ENCODE measurements at places on chromosomes 2 and 18. TPM values are rescaled to one million over a fixed set of nuclear protein-coding genes. Genes with fewer than 3 reads are reported as not detected.

GRCh38 chr2:236580746-236581355, 11.2 kb downstream of the ACKR3 start:
- DNase-seq = no peak

DNA sequence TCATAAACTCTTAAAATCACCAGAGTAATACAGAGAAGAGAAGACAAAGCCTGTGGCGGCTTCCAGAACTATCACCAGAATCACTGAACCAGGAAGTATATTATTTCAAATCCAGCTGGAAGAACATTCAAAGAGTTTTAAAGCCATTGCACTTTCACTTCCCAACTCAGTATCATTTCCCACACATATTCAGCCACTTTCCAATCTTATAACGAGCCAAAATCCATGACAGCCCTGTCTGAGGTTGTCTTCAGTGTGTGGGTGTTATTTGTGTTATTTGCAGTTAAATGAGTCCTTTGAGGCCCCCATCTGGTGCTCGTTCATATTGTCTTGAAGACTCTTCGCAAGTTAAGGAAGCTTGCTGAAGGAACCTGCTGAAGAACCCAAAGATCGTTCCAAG, 559.9 kb downstream of the TSN start:
- DNase-seq = no peak

DNA sequence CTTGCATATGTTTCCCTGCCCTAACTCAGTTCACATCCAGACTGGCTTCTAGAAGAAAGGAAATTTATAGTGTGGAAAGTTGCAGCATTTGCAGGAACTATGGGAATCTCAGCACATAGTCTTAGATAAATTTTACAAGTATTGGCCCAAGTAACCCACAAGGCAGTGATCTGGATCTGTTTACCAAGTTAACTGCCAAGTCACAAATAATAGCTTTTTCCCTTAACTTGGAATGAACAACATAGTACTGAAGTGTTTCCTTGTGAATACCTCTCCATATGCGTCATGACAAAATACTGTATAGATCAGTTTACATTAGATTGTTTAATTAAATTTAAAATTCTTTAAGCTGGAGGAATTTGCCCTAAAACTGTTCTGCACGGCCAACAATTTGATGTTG, 255.8 kb upstream of the EPAS1 start:
- no peak for DNase-seq

Gene FBXO15
- 0.58 TPM for total RNA-seq

DNA sequence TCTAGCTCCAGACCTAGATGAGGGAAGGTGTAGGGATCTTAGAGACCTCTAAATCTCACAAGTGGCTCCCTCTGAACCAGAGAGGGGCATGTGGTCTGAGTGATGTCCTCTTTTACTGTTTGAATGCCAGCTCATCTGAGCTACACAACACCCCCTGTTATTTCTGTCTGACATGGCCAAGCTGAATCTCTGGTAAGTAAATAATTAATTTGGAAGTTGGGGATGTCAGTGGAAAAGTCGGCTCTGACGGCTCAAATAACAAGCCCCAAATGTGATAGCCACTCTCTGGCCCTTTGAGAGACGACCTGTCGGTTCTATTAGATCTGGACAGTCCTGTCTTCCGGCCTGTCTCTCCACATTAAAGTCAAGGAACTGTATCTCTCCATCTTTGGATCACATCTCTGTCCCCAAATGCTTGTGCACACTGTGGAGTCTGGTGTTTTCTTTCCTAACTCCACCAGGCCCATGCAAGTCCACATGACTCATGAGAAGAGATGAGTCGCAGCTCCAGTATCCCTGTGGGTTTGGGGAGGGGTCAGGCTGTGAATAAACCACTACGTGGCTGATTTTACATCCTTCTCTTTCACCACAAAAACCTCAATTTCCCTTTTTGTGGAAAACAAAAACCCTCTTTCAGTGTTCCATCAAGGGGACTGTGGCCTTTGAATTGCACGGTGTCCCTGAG, 52.5 kb downstream of the SETBP1 start:
- no peak for DNase-seq

Gene SP5
- total RNA-seq = 2.6 TPM

DNA sequence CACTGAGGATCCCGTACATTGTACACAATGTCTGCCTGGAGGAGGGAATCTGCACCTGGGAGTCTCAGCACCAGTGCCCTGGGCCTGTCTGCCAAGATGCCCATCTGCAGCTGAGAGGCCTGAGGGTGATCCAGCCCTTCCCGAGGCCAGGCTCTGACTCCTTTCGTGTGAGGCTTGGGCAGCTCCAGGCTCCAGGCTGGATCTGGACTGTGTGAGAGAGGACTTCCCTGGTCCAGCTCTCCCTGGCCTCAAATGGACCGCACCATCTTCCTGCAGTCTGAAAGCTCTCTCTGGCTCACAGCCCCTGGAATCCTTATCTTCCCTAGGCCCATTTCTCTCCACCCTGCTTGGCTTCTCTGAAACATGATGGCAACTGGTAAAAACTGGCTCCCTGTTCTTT, 324.6 kb downstream of the DYSF start:
- no peak for DNase-seq

DNA sequence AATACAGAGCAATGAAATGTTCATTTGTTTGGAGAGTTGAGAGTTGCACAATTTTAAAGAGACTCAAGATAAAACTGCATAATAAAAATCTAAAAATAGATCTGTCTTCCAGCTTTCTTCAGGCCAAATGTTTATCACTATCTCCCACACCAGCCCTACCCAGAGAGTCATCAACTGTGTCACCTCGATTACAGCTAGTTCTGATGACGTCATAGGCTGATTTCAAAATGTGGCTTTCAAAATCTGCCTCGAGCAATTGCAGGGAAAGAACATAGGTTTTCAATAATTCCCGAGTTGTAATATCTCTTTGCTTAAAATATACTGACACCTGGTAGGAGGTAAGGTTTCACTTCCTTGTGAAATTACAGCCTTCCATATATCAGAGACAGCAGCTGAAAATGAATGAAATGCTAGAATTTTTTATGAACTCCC, 677.6 kb upstream of the ID2 start:
- no peak for DNase-seq

DNA sequence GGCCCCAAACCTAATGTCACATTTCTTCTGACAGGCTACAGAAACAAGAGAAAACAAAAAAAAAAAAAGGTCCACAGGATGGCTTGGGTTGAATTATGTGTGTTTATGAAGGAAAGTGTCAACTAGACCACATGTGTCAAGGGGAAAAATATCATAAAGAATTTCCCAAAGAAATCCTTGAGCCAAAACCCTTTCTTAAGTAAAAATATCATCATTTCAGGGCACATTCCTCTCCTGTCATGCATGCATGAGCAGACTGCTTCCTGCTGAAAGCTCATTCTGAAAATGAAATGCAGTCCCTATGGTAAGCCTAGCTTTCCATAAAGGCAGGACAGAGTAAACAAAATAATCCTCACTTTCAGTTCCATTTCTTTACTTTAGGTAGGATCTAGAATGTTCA, 85.7 kb upstream of the RBBP8 start:
- no peak for DNase-seq

- DNase-seq = no peak
Observed at GRCh38 chr2:105809097-105809473, 64.4 kb downstream of the NCK2 start.

Gene RTP5
- not detected for total RNA-seq

All from left lobe of liver (tissue), 2 donors.